ENCODE measurements at places on chromosomes 12 and 14.

- DNase-seq: no peak
These were observed 14.8 kb downstream of the LDHB start for GRCh38 chr12:21642707-21643389.

DNA sequence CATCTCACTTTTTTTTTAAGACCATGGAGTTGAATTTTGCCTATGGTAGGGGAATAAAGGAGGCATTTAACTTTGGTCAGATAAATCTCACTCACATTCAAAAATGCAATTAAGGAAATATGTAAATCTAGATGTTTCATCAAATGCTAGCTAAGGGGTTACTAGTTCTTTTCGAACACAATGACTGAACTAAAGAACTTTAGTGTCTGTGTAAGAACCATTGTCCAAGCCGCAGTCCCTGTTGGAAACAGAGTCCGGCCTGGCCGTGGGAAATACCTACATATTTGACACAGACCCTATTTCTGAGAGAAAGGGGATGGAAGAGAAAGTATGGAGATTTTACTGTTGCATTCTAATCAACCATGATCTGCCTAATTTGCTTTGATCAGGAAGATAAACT, 17.4 kb downstream of the LGR5 start:
- DNase-seq: no peak

GRCh38 chr14:66069036-66069435, 417.1 kb upstream of the CCDC196 start:
- DNase-seq: no peak

DNA sequence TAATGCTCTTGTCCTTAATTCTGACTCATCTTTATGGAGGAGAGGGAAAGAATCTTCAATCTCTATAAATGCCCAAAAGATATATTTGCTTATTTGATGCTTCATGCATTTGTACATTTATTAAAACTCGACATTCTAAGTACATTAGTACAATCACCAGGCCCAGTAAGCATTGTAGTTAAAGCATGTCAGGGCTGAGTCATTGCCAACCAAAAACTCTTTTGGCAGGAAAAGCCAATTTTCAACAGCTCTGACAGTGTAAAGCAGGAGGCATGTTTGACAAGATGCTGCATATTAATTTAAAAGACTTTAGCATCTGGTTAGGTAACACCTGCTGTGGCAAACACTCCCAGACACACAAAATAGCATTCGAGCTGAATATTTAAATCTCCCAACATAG, 290.9 kb downstream of the PPFIA2 start:
- DNase-seq: peak; percentile 92

GRCh38 chr12:130222519-130223218, 60.4 kb downstream of the FZD10 start:
- no peak for DNase-seq

DNA sequence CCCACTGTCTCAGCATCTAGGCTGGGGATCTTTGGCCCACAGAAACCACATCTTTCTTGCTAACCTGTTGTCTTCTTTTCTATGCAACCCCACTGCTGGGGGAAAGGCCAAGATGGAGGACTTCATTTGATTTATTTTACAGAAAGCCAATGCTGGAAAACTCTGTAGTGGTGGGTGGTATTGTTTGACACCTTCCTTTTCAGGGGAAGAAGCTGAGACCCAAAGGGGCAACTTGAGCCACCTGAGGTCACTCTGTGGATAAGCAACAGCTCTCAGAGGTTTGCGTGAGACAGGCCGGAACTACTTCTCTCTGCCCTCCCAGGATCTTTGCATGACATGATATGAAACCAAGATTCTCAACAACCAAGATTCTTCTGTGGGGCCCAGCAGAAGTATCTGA, 645.2 kb downstream of the VRK1 start:
- DNase-seq: no peak

DNA sequence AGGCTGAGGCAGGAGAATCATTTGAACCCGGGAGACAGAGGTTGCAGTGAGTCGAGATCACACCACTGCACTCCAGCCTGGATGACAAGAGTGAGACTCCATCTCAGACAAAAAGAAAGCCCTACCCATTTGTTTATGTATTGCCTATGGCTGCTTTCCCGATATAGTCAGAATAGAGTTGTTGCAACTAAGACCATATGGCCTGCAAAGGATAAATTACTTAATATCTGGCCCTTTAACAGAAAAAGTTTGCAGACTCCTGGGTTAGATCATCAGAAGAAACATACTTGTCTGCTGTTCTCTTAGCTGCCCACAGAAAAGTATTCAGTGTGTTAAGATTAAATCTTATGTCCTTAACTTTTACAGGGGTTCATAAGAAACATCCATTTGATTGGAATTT, 122.4 kb upstream of the VASH1 start:
- peak; percentile 45 for DNase-seq

- no peak for DNase-seq
These were observed 3.2 kb downstream of the SIX4 start for GRCh38 chr14:60720962-60721325.

DNA sequence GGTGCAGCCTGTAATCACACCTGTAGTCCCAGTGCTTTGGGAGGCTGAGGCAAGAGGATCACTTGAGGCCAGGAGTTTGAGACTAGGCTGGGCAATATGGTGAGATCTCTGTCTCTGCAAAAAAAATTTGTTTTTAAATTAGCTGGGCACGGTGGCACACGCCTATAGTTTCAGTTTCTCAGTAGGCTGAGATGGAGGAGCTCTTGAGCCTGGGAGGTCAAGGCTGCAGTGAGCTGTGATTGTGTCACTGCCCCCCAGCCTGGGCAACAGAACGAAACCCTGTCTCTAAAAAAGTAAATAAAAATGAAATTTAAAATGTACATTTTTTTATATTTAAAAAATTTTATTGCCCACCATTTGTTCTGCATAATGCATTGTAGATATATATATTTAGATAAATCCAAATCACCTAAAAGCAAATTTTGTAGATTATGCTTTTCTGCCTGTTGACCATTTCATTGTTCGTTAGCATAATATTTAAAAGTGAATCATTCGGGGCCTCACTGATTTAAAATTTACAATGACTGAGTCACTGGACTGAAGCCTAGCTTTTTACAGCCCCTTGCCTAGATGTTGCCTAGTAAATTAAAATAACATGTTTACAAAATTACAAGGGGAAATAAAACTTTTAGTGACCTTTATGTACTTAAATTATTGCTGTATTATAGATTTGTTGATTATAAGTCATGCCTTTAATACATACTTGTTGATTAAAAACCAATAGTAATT, 87.9 kb downstream of the USP15 start:
- no peak for DNase-seq

DNA sequence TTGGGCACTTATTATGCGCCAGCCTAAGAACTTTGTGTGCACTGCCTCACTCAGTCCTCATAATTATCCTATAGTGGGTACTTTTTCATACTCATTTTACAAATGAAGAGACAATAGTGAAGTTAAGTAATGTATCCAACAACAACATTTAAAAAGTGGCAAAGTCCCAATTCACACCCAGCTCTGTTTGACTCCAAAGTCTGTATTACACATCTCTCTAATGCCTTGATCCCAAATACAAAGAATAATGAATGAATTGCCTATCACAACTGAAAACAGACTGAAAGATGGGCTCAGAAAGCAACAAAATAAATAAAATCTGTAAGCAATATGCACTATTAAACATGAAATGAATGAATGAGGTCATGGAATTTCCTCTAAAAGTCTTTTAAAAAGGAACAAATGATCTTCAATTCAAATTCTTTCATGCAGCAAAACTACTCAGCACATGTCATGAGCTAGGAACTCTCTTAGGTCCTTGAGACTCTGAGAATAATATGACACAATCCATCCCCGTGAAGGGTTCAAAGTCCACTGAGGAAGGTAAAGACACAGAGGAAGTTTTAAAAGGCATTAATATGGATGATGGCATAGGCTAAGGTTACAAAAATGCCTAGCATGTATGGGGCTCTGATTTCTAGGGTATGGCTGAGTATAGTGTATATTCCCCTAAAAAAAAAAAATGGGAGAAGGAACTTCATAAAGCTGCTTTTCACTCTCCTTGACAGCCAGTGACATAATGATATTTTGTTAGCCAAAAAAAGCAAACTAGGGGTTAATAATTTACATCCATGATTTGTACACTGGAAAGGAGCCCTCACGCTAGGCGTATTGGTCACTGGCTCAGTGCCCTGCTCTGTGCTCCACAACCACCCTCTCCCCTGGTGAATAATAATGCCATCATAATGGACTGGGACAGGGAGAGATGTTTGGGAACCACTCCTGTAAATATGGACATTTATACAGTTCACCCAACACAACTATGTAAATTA, 103.4 kb downstream of the SLC2A13 start:
- DNase-seq: peak; percentile 29

GRCh38 chr12:30599608-30600007, 96.1 kb downstream of the IPO8 start:
- no peak for DNase-seq

DNA sequence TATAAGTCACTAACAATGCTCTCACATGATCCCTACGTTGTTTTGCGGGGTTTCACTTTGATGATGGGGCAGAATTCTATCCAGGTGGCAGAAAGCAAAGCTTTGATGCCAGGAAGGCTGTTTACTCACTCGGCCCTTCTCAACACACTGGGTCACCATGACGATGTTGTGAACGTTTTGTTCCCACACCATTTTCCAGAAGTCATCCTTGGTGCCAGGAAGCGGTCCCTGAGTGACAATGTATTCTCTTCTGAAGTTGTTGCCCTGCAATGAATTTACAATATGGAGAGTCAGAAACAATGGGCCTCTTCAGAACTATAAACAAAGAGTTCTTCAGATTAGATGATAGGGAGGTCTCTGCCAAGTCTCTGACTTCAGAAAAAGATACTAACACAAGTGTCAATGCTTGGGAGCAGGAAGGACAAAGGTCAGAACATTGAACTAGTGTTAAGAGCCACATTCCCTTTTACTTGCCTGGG, 101.3 kb downstream of the PTPRB start:
- no peak for DNase-seq

GRCh38 chr14:73280903-73281302, 43.6 kb downstream of the PAPLN start:
- no peak for DNase-seq

GRCh38 chr14:58088961-58089360, 63.1 kb downstream of the ARMH4 start:
- no peak for DNase-seq

- no peak for DNase-seq
These were observed 6.8 kb downstream of the KCNMB4 start for GRCh38 chr12:70372881-70373280.

DNA sequence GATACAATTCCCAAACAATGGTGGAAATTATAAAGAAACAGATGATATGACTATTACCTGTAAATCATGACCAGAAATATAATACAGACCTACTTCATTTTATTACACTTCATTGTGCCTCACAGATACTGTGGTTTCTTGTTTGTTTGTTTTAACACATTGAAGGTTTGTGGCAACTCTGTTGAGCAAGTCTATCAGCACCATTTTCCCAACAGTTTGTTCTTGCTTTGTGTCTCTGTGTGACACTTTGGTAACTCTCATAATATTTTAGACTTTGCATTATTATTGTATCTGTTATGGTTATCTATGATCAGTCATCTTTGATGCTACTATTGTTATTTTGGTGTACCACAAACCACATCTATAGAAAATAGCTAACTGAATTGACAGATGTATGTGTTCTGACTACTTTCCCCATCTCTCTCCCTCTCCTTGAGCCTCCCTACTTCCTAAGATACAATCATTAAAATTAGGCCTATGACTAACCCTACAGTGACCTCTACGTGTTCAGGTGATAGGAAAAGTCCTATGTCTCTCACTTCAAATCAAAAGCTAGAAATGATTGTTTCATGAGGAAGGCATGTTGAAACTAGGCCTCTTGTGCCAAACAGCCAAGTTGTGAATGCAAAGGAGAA, 49.1 kb downstream of the FBXO33 start:
- DNase-seq: no peak

DNA sequence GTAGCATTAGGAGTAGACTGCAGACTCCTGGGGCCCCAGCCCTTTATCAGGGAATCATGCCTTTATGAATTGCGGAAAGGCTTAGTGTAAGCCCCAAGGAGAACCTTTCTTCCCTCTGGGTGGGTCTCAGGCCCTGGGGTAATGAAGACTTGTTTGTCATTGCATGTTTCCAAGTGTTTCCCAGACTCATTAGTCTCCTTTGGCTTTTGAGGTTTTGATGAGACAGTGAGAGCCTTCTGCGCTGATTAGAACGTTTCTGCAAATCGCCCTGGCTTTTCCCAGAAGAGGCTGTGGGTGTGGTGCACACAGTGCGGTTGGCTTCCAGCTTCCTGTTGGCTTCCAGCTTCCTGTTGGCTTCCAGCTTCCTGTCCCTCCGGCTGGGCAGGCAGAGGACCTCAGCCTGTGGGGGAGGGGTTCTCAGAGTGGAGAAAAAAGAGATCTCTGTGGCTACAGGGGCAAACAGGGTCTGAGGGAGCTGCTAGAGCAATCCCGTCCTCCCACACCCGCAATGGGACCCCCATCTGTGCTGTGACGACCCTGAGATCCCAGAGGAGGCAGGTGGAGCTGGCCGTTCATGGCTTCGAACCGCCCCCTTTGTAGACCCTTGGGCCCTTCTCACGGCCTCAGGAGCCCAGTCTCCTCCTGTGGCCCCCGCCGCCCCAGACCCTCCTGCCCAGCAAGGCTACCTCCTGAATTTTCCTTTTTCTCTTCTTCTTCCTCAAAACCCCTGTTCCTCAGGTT, 42.1 kb downstream of the GPR68 start:
- DNase-seq: no peak

DNA sequence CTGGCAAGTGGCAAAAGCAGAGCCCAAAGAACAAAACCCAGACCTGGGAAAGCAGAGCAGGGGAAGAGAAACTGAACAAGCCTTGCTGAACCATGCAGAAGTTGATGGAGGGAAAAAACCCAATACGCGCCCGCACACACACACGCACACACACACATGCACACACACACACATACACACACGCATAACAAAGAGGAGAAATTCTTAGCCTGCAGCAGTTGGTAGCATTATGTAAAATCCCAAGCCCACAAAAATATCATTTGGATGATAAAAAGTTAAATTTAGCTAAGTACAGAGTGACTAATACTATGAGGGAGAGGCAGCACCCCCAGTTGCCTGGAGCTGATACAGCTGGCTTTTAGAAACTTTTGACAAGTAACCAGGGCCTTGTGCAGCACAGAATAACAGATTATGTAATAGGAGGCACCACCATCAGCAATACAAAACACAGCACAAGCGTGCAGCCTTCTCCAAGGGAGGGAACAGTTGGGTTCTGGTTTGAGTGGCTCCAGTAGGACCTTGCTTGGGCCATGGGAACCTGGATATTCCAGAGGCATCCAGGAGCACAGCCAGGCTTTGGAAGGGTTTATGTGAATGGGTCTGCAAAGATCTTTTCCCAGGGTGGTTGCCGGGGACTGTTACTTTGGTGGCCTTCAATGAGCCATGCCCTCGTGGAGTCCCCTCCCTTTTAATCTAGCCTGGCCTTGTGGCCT, 35.3 kb downstream of the PITPNM2 start:
- no peak for DNase-seq
